ENCODE measurements at places on chromosomes 7 and 10.

DNA sequence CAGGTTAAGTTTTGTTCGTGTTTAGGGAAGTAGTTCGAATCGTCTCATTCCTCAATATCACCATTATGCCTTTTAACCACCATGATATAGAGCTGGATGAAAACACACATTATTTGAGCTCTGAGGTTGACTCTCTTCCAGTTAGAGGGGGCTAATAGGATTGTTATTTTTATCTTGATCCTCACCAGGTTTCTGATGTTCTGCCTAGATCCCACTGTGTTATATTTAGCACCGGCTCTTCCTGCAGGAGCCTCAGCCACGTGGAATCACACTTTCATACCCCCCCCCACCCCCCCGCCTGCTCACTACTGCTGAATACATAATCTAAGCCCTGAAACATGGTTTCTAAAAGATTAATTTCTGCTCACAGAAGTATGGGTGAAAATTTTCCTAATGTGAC is 88.3 kb downstream of the NRCAM start:
- no peak for DNase-seq

DNA sequence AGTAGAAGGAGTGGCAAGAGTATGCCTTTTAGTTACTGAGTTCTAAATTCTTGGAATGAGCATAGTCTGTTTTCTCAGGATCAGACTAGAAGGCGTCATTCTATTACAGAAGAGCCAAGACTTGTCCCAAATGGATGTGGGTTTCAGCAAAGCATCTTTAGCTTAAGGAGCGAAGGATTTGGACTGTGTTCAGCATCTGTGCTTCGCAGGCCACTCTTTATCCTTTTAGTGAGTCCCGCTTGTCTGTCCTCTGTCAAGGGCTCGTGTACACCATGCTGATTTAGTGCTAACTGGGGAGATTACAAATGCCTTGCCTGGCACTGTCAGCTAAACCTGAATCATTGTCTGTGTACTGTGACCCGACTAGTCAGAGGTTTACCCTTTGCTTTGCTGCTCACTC is 465.7 kb downstream of the AUTS2 start:
- DNase-seq, result no peak

- no peak for DNase-seq
Measured at GRCh38 chr7:46003896-46004875, 83.1 kb upstream of the IGFBP3 start.

- DNase-seq, result no peak
Measured at GRCh38 chr10:74704629-74705357, 121.6 kb upstream of the KAT6B start.

- no peak for DNase-seq
Measured at GRCh38 chr7:126662856-126663255, 589.9 kb downstream of the GRM8 start.

DNA sequence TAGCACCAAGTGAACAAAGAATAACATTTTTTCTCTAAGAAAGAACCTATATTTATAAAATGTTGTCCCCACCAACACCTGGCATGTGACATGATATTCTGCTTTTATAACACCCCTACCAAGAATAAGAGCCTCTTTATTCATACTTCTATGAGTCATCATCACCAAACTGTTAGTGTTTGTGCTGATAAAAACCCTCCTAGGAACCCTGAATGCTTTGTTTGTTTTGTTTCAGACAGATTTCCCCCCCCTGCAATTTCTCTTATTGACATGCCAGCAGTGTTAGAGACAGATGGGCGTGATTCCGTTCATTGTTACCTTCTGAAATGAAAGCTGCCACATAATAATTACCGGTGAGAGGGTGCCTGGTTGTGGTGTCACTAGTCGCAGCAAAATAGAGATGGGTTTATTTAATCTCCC is 651.1 kb downstream of the SORCS1 start:
- DNase-seq, result no peak

- DNase-seq, result no peak
Measured at GRCh38 chr10:103295374-103296015, 18.6 kb downstream of the INA start.

GRCh38 chr7:45563941-45564461 is 10.2 kb upstream of the ADCY1 start:
- no peak for DNase-seq

- no peak for DNase-seq
Measured at GRCh38 chr10:49182776-49183175, 5.4 kb downstream of the TMEM273 start.

DNA sequence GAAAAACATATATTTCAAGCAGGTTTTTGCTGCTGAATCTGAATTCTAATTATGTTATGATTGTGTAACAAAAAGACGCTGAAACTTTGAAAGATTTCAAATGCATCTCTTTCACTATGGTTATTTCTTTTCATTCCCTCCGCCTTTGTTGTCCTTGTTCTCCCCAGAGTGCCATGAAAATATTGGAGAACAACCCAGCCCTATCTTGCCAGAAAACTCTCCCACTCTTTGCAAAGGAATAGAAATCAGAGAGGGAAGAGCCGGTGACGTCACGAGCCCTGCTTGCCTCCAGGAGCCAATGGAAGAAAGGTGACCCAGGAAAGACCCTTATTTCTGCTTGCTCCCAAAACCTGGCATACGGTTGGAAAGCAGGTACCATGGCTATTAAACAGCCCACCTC is 3.4 kb downstream of the GFRA1 start:
- no peak for DNase-seq

- no peak for DNase-seq
Measured at GRCh38 chr7:123552641-123553040, 5.0 kb downstream of the NDUFA5 start.

DNA sequence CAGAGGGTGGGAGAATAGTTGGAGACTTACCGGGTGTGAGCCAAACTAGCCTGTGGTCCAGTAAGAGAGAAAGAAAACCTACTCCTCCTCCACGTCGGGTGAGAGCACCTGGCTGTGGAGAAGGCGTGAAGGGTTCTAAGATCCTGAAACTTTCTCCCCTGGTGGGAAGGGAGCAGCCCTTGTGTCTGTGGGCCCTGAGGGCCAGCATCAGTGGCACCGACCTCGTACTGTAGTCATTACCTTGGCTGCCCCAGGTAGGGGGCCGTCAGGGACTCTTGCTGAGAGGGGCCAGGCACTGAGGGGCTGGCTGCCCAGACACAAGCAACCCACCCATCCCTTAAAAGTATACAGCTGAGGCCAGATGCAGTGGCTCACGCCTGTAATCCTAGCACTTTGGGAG is 69.5 kb upstream of the LOXL4 start:
- no peak for DNase-seq

GRCh38 chr7:40331915-40332314 is 197.1 kb downstream of the SUGCT start:
- DNase-seq, result no peak

- DNase-seq, result no peak
Measured at GRCh38 chr7:114986190-114987180, 64.6 kb downstream of the MDFIC start.

GRCh38 chr7:135501402-135501801 is 8.5 kb downstream of the CNOT4 start:
- no peak for DNase-seq

- no peak for DNase-seq
Measured at GRCh38 chr10:11299125-11299524, 281.5 kb downstream of the CELF2 start.

DNA sequence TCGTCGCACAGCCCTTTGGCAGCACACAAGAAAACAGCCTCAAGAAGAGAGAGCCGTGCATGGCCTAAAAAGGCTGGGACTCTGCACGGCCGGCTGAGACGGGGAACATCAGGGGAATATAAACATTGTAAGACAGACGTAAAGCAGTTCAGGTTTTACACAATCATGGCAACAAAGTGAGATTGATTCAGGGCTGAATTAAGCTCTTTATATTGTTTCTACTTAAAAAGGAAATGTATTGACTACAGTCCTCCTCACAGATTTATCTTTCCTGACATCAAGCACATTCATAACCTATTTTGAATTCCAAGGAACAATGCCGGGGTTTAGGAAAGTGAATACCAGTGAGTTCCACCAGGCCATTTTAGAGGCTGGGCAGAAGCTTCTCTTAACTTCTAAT is 25.2 kb downstream of the SORBS1 start:
- DNase-seq, result no peak

DNA sequence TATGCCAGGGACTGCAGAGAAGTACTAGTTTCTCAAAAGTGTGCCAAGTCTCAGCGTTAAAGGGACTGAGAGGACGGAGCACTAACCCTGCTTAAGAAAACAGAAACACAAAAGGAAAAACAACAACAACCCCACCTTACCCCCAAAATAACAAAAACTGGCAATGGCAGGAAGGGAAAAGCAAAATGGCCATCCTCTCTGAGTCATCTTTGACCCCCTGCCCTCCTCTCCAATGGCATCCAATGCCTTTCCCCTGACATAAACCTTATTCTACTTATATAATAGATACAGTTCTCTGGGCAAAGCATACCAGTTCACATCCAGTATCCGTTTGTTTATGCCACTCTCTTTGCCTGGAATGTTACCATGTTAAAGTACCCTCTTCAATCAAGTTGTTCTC is 1.6 kb downstream of the POLR1F start:
- DNase-seq, result no peak

DNA sequence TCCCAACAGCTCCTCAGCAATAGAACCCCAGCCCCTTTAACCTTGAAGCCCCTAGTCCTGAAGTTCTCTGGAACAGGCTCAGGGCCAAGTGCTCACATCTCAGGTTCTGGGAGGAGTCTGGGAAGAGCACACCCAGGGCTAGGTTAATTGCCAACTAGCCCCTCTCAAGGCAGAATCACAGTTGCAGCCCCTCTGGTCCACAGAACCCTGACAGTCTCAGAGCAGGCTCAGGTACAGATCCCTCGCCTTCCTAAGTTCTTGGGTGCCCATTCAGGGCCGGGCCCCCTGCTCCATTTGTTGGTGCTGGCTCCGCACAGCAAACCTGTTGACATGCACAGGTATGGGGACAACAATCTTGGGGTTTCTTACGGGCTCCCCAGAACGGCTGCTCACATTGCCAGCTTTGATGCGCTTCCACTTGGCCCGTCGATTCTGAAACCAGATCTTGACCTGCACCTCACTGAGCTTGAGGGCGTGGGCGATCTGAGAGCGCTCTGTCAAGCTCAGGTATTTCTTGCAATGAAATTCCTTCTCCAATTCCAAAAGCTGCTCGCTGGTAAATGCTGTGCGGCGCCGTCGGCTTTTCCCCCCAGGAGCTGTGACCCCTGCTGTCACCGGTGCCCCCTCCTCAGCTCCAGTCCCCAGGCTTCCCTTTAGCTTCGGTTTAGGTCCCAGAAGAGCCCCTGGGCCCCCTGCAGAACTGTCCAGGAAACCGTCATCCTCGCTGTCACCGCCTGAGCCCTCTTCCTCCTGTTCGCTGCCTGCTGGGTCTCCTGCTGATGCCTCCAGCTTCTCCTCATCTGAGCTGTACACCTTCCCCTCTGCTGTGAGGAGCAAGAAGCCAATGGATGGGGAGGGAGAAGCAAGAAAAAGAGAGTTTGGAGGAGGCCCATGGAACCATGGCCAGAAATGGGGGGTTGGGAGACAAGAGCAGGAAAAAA is 18.9 kb downstream of the GBX1 start:
- DNase-seq, result no peak

DNA sequence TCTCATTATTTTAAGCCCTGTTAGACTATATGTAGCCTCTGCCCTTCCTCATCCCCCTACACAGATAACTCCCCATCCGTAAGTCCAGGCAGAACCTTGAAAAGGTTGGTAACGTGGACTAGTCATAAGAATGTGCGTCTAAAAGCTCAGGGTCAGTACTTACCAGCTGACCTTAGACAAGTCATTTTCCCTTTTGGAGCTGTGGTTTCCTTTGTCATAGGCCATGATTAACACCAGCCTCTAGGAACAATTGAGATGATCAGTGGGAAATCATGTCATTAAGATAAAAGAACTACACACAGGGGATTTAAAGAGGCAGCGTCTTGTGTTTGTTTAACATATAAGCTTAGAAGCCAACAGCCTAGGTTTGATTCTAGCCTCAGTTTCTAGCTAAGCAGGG is 6.9 kb upstream of the UNC5B start:
- DNase-seq, result no peak

Measured in CD4-positive, alpha-beta T cell treated with Interferon alpha-2 for 1 hour (primary cell).